ENCODE measurements at places on chromosomes 6 and 20. TPM values are rescaled to one million over a fixed set of nuclear protein-coding genes. Genes with fewer than 3 reads are reported as not detected.

DNA sequence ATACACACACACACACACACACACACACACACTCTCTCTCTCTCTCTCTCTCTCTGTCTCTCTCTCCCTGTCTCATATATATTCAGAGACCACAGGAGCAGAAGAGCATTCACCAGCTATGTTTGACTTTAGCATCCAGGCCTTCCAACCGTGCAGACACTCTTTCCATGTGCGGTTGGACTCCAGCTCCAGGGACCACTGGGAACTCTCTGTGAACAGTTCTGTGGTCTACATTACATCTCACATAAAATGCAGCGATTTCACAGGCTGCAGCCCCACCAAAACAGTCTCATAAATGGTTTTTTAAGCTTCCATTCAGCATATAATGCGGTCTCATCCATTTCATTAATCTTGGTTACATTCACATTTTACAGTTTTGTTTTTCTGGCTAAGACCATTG is 508.4 kb upstream of the SULF2 start:
- no peak for DNase-seq

GRCh38 chr6:137495703-137496336 is 1.6 kb upstream of the OLIG3 start:
- DNase-seq = peak; percentile 30

GRCh38 chr6:35642471-35643161 is 46.1 kb downstream of the FKBP5 start:
- no peak for DNase-seq

DNA sequence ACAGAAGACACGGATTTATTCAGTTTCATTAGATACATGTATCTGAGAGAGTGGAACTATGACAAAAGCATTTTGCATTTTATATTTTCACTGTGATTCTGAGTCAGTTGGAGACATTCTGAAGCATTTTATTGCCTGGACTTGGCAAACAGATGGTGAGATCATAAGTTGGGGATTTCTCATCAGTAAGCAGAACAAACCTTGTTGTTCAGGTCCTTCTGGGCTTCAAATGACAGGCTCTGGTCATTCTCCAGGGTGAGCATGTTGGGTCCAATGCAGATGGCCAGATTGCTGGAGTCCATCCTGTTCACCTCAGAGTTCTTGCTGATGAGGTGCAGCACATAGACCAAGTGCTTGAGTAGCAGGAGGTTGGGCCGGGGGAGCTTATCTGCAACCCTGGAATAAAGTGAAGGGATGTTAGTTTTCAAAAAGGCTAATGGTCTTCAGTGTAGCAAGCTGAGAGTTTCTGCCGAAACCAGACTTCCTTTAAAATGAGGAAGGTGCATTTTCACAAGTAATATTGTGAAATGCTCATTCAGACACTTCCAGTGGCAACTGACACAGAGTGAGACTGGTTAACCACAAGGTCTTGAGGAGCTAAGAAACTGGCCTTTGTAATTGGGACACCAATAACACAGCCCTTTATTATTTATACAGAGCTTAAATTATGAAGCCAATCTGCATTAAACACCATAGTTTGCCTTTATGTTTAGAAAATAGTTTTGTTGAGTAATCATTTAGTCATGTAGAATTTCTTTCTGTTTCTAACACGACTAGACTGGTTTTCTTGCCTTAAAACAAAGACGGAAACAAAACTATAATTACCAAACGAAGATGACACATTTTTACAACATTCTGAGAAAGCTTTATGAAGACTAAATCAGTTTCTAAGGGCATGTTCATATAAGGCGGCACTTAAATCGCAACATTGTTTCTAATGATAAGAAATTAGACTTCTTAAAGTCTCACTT is 5.6 kb downstream of the TAGAP start:
- DNase-seq = no peak

The ULBP1 gene
- total RNA-seq = 1.6 TPM

The ROS1 gene
- total RNA-seq = not detected

The GRIK2 gene
- 130 TPM for total RNA-seq

DNA sequence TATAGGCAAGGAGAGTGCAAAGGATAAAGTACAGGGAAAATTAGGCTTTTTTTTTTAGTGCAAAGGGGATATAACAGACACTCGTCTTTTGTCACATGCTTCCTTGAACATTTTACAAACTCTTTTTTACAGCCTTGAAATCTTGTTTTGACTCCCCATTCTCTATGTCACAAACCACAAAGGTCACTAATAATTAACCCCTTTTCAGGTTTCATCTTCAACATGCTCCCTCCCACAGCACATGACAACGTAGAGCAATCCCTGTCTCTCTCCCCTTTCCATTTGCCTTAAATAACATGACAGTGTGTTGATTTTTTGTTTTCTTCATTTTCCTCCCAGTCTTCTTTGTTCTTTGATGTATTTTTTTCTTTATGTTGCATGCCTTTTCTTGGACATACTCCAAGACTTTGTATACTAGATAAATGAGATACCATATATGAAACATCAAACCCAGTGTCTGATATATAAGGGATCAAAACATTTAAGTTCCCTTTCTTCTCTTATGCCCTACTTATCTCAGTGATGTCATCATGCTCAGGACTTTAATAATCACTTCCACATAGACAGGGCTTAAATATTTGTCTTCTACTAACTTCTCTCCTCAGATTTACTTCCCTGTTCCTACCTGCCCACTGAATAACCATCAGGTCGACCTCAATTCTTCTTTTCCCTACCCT is 378.7 kb upstream of the HSF2 start:
- no peak for DNase-seq

- DNase-seq = no peak
Measured at GRCh38 chr6:136037876-136038460, 186.5 kb downstream of the PDE7B start.

- no peak for DNase-seq
Measured at GRCh38 chr20:47498606-47499005, 3.1 kb upstream of the NCOA3 start.

- DNase-seq = no peak
Measured at GRCh38 chr6:20444786-20445271, 43.1 kb downstream of the E2F3 start.

DNA sequence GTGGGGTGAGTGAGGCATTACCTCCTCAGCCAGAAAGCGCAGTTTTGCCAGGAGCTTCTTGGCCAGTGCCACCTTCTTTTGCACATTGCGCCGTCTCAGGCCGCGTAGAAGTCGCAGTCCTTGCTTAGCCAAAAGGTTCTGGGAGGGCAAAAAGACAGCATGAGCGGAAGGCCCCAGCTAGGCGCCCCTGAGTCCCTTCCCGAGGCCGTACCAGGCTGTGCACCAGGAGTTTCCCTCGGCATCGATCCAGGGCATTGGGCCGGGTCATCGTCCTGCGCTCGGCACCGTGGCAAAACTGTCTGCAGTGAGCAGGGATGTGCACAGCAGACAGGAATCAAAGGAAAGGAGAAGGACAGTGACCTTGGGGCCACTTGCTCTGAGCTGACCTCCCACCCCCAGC is 20.2 kb upstream of the SPAG4 start:
- no peak for DNase-seq

The BPIFB2 gene
- total RNA-seq = not detected

- DNase-seq = no peak
Measured at GRCh38 chr20:43903953-43904826, 10.5 kb upstream of the TOX2 start.

The TNFAIP3 gene
- total RNA-seq = 1.6 TPM

DNA sequence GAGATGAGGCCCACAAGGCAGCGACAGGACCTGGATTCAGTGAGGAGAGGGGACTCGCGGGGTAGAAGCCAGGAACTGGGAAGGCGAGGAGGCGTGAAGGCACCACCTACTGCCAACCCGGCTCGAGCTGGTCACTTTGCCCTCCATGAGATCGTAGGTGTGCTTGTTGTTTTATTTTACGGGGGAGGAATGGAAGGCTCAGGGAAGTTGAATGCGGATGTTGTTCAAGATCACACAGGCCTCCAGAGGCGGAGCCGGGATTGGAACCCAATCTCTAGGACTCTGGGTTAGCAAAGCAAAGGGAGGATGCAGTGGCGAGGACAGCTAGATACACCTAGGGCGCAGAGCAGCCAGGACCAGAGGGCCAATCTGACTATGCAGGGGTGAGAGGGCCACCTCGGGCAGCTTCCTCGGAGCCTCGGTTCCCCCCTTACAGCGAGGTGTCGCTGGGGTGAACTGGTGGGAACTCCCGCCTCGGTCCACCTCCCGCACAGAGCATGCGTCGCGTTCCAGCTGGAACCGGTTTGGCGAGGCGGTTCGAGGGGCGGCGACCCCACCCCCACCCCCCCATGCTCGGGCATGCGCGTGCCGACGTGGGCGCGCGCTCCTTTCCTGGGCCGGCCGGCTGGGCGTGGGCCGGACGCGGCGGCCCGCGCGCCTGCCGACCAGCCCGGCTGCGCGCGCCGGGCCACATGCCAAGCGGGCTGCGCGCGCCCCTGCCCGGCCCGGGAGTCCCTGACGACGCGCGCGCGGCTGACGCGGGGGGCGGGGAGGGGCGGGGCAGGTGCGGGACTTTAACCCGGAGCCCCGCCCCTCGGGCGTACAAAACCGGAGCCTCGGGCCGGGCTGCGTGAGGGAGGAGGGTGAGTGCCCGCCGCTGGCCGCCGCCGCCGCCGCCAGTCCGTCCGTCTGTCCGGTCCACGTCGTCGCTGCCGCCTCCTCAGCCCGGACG is 80.4 kb upstream of the MYL9 start:
- DNase-seq = peak; percentile 95

The TGM3 gene
- total RNA-seq = not detected

The COL11A2 gene
- 1.2 TPM for total RNA-seq

DNA sequence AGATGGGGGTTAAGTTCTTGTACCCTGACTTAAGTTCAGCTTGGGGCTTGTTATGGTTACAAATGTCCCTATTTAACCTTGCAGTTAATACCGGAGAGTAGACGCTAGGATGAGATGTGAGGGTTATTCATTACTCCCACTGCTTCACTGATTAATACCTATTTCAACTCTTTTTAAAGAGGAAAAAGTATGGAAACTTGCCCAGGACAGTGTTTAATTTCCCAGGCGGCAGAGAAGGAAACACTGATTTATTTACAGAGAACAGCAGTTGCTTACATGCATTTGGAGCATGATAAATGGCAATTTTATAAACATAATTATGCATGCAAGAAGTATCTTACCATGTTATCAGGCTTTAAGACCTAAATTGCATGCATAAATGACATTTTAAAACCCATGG is 137.7 kb downstream of the RCAN2 start:
- DNase-seq = no peak

DNA sequence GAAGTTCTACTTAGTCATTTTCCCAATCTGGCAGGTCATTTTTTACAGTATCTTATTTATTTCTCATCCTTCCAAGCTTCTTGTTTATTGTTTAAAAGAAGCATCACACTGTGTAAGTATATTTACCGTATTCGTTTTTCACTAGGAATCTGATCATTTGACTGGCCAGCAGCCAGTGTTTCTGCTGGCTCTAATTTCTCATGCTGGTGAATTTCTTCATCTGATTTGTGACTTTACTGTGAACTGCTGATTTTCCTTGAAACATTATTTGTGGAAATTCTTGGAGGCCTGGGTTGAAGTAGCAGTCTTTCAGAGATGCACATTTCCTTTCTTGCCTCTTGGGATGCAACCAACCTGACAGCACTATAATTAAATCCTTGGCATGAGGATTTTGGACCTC is 65.9 kb downstream of the PREP start:
- DNase-seq = no peak

DNA sequence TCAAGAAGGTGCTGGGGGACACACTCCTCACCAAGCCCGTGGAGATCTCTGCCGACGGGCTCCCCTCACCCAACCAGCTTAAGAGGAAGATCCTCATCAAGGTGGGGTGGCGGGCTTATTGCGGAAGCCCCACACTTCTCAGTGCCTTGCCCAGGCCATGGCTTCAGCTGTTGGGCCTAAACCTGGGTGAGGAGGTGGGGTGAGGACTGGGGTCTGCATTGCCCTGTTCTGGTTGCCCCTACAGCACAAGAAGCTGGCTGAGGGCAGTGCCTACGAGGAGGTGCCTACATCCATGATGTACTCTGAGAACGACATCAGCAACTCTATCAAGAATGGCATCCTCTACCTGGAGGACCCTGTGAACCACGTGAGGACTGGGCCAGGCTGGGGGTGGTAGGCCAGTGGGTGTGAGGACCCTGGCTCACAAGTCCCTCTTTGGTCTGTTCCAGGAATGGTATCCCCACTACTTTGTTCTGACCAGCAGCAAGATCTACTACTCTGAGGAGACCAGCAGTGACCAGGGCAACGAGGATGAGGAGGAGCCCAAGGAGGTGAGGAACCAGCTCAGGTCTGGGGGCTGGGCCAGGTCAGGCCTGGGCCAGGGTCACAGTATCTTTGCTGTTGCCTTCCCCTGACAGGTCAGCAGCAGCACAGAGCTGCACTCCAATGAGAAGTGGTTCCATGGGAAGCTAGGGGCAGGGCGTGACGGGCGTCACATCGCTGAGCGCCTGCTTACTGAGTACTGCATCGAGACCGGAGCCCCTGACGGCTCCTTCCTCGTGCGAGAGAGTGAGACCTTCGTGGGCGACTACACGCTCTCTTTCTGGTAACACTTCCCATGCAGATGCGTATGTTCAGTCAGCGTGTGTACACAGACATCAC is 27.9 kb downstream of the PLCG1 start:
- DNase-seq = no peak

DNA sequence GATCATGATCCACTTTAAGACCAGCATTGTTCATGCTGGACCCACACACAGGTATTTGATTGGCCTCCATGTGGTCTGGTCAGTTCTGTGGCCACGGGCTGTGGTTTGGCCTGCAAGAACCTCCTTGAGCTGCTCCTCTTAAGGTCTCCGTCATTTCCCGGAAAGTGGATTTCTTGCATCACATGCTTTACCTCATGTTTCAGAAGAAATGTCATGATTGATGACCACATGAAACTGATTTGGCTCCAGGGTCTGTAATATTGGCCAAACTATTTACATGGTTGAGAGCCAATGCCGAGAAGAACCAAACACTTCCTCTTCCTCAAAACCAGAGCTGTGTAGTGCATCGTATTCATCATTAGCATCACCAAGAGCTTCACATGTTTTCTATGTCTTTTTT is 13.2 kb upstream of the RSPH3 start:
- no peak for DNase-seq

DNA sequence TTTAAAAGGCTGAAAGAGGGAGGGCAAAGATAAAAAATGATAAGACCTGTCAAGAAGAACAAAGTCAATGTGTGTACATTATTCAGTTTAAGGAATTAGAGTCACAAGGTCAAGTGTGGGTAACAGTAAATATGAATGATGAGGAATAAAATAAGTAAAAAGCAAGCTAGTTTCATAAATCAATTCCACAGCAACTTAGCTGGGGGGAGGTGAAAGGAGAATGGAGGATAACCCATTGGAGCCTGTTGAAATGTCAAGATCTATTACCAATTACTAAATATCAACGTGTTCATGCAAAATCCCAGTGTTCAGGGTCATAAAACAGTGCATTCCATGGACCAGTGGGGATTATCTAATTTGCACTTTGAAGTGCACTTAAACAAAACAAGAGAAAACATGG is 242.9 kb downstream of the TBX18 start:
- no peak for DNase-seq

DNA sequence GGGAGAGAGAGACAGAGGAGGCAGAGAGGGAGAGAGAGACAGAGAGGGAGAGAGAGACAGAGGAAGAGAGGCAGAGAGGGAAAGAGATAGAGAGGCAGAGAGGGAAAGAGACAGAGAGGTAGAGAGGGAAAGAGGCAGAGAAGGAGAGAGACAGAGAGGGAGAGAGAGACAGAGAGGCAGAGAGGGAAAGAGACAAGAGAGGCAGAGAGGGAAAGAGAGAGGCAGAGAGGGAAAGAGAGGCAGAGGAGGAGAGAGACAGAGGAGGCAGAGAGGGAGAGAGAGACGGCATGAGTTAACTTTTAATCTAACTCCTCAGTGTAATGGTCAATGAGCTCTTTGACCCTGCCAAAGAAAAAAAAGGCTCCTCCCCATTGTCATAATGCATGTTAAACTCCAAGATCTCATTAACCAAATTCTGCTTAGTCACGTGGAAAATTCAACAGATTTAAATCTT is 7.1 kb downstream of the ELOVL2 start:
- no peak for DNase-seq

The NRSN2 gene
- 26.1 TPM for total RNA-seq
